ENCODE measurements at places on chromosomes 3 and 15.

- DNase-seq: no peak
Observed at GRCh38 chr3:99637368-99638111, 854 bp upstream of the COL8A1 start.

DNA sequence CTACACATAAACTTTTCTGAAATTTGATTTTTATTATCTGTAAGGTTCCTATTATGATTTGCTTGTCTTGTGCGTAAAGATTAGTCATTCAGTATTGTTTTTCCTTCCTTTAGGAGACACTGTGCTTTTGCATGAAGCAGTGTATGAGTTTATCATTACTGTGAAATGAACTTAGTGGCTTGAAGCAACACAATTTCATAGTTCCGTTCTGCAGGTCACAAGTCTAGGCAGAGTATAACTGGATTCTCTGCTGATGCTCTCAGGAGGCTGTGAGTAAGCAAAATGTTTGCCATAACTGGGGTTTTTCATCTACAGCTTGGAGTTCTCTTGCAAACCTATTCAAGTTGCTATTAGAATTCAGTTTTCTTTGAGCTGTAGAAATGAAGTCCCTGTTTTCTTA is 1136.1 kb downstream of the OTOL1 start:
- no peak for DNase-seq

DNA sequence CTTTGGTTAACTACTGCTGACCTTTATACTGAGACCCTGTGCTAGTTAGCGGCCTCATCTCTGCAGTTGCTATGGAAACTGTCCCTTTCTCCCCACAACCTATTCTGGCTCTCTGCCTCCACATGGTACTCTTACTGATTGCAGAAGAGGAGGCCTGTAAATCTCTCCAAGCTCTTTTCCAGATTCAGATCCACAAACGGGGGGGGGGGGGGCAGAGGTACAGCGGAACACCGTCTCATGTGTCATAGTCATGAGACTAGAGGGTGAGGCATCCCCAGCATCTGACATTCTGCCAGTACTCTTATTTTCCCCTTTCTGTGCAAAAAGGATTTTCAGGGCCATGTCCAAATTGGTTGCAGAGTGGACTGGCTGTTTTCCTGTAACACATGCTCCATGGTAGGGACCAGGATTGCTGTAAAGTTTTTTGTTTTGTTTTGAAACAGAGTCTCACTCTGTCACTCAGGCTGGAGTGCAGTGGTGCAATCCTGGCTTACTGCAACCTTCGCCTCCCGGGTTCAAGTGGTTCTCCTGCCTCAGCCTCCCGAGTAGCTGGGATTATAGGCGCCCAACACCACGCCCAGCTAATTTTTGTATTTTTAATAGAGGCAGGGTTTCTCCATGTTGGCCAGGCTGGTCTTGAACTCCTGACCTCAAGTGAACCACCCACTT is 8.3 kb upstream of the MAP1A start:
- DNase-seq: no peak

DNA sequence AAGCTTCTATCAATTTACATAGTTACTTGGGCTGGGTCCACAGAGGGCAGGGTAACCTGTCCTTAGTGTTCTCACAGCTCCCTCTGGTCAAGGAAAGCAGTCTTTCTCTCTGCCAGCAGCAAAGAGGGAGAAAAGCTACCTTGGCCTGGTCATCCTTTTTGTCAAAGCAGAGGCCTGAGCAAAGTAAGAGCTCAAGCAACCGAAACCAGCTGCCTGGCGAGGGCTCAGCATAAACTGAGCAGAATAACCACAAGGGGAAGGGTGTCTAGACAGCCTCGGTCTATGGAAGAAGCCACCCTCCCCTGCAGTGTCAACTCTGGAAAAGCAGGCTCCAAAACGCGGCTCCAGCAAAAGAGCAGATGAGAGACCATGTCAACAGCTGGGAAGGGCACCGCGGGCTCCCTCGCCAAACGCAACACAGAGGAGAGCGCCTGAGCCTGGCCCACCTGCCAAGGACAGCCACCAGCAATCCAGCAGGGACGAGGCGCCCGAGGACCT is 17.4 kb downstream of the LRIG1 start:
- DNase-seq: no peak
